ENCODE measurements at places on chromosomes 13 and 19. TPM values are rescaled to one million over a fixed set of nuclear protein-coding genes. Genes with fewer than 3 reads are reported as not detected.

GRCh38 chr13:106686163-106686562 is 118.2 kb upstream of the ARGLU1 start:
- DNase-seq = no peak

DNA sequence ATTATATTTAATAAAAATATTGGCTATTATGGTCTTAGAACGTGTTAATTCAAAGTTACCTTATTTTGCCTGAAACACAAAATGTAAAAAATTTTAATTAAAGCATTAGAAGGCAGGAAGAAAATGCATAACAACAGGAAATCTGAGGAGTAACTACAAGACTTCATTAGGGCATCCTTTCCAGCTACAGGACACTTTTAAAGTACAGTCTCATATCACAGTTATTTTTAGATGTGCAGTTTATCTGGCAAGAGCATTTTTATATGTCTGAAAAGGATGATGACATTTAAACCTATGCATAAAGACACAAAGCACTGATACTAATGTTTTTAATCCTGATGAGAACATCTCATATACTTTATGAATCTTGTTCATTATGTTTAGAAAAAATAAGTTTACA is 247.5 kb downstream of the VWA8 start:
- no peak for DNase-seq

DNA sequence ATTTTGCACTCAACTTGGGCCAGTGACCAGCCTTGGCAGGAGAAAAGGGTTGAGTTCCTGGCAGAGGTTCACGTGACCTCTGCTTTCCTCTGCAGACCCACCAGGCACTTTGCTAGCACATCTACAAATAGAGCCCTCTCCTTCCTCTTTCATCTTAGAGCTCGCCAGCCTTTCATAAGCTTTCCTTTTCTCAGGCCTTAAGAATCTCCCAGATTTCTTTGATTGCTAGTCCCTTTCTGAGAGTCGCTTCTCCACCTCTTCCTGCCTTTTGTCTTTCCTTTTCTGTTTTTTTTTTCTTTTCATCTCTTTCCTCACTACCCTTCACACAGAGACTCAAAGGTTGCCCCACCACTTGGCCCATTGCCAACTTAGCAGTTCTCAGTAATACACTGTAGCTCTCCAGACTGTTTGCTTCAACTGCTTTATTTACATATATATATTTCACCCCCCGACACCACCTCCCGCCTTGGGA is 375.7 kb upstream of the SPRY2 start:
- no peak for DNase-seq

The ASPDH gene
- total RNA-seq = not detected

GRCh38 chr13:34161931-34162543 is 344.1 kb downstream of the RFC3 start:
- no peak for DNase-seq

The LRG1 gene
- total RNA-seq = 0.50 TPM

GRCh38 chr19:51338563-51339312 is 3.2 kb downstream of the VSIG10L start:
- DNase-seq = peak; percentile 93

- peak; percentile 72 for DNase-seq
These were observed 7.1 kb upstream of the DPP9 start for GRCh38 chr19:4730740-4731171.

The GSX1 gene
- total RNA-seq = not detected

- no peak for DNase-seq
These were observed 980.4 kb downstream of the SLITRK5 start for GRCh38 chr13:88651531-88651930.

DNA sequence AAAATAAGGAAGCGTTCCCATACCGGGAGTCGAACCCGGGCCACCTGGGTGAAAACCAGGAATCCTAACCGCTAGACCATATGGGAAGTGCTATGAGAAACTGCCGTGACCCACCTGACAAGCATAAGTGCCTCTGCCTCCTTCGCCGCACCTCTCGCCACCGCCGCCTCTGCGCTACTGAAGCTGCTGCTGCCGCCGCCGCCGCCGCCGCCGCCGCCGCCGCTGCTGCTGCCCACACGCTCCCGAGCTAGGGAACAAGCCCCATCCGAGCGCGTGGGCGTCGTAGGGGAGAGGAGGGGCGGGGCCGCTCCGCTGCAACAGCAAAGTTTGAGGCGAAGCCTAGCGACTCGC is 610 bp upstream of the WBP4 start:
- peak; percentile 74 for DNase-seq

The KLK15 gene
- total RNA-seq = not detected

DNA sequence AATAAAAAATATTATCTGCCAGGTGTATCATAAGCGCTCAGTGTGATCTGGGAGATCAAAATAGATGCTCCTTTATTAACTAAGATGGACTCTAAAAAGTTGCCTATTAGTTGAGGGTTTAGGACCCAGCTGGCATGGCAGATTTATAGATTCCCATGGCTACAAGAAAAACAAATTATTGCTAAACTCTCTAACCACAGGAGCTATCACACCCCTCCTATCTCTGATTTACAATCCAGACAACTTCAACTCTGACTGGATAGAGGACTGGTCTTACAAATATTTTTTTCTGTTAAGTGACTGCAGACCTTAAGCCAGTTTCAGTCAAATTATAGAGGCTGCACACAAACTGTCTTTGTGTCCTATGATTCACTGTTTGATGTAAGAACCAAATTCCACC is 45.4 kb upstream of the MYCBP2 start:
- DNase-seq = no peak

- DNase-seq = no peak
These were observed 22.0 kb upstream of the FREM2 start for GRCh38 chr13:38664906-38665305.

DNA sequence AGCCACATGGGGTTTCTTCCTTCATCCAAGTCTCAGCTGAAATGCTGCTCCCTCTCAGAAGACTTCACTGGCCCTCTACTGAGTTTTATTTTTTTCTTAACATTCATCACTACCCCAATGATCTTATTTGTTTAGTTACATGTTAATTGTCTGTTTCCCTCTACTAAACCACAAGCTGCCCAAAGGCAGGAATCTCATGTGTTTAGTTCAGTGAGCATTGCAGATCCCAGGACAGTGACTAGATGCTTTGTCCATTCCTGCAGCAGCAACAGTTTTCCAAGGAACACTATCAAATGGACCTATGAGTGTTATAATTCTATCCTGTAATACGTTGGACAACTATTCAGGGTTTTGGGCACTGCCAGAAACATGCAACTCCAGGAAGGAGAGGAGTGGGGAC is 93.1 kb downstream of the RNASEH2B start:
- no peak for DNase-seq

DNA sequence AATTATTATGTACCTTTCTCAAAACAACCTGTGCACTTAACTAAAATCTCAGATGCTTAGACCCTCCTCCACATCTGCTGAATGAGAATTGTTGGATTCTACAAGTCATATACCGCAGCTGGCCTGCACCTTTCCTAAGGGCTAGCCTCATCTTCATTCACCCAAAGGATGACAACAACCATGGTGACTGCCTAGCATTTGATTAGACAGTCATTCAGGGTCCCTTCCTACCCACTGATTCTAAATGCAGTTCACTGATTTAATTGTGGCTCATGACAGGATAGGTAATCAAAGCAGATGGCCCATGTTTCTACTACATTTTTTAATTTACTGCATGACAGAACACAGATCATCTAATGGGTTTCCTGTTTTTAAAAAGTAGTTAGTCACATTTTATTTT is 551.9 kb upstream of the SLC10A2 start:
- DNase-seq = no peak

DNA sequence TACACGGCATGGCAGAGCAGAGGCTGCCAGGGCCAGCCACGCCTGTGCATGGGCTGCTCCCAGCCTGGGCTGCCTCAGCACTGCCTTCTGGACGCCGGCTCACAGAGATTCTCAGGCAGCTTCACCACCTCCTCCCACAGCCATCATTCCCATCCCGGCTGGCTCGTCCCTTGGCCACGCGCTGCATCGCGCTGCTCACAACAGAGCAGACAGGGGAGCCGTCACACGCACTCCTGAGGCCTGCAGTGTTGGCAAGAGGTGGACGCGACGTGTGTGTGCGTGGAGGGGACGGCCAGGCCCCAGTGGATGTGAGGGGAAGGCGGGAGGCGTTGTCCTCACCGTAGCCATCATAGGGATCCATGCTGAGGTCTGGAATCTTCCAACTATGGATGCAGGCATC is 7.6 kb upstream of the PRKD2 start:
- no peak for DNase-seq

The PRR12 gene
- total RNA-seq = 64.2 TPM

DNA sequence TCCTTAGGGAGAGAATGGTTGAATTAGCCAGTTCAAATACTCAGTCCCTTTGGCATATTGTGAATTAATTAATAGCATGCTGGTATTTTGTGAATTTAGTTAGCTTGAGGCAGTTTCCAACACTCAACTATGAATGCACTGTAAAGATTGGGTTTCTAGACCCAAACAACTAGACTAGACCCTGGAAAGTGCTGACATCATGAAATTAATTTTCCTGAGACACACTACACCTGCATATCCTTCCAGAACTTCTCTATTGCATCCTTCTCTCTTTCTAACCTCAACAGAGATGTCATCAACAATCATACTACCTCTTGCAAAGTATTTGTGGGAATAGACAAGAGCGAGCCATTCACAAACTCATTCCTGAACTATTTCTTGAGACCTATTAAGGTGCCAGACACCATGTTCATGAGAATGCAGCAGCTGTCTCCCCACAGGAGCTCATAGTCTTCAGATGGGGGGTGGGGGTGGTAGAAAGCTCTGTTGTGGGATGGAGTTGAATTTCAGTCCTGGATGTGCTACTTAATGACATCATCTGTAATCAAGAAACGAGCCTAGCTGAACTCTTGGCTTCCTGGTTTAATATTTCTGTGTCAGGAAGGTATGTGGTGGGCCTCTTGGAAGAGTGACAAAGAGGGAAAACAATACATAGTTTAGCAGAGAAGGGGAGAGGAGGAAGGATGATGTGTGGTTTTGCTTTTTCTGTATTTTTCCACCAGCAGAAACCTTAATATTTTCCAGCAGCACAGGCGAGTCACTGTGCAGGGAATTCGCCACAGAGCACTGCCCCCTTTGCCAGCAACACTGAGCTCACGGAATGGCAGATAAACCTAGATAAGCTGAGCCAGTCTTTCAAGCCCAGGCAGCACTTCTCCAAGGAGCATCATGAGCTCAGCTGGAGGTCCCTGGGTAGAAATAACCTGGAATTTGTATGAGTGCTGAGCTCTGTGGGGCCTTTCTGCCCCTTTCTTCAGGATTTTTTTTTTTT is 53.1 kb upstream of the CYSLTR2 start:
- DNase-seq = no peak

- no peak for DNase-seq
These were observed 69.8 kb downstream of the LRCH1 start for GRCh38 chr13:46622630-46623256.

- no peak for DNase-seq
These were observed 1.6 kb upstream of the KANK2 start for GRCh38 chr19:11198769-11199424.

The LPAR2 gene
- total RNA-seq = 49.5 TPM

The SIGLEC14 gene
- total RNA-seq = not detected
